Cortex of kidney (tissue), 1 donor: ENCODE measurements at places on chromosomes 13 and 19.

GRCh38 chr13:111401151-111401550 lies 80.7 kb downstream of the TEX29 start:
- no peak for DNase-seq

- no peak for DNase-seq
Observed at GRCh38 chr13:60227158-60227557, 63.4 kb upstream of the DIAPH3 start.

DNA sequence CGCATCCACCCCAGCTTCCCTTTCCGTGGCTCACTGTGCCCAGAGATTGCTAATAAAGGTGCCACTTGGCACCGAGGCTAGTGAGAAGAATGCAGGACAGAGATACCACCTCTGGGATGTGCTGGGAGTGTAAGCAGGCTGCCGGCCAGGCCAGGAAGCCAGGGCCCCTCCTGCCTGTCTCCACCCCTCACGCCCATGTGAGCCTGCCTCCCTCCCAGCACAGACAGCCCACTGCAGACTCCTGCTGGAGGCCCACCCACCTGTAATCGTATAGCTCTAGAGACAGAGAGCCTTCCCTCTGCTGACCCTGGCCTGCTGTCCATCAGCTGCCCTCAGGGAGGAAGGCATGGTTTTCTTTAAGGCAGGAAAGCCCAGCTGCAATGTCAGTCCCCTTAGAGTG lies 13.9 kb downstream of the VSTM2B start:
- DNase-seq: no peak

GRCh38 chr13:111204438-111205177 lies 89.5 kb downstream of the ARHGEF7 start:
- DNase-seq: no peak

GRCh38 chr13:55999709-56000108 lies 1141.0 kb upstream of the PRR20A start:
- DNase-seq: no peak

- DNase-seq: no peak
Observed at GRCh38 chr13:112362021-112362420, 14.1 kb upstream of the SPACA7 start.

DNA sequence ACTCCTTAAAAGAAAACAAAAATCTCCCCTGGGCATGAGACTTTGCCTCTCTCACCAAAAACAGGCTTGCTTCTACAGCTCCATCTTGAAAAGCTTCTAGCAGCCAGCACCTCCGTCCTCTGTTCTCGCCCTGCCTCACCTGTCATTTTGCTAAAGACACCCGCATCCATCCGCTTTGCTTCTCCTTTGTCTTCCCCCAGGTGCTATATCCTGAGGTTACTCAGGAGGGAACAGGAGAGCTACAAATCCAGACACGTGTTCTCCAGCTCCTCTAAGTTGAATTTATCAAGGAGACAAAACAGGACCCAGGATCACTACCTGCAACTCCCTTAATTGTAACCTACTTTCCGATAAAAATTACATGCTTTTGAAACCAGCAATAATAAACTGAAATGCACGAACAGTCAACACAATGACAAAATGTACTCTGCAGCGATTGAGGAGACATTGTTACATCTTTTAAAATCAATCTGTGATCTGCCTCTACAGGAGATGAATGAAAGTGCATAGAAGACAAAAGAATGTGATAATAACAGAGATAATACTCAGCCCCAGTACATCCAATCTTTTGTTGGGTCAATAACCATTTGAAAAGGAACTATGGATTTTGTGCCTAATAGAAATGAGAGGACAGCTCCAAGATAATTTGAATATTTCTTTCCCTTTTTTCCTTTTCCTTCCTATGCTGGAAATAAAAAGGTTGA lies 221.2 kb downstream of the DCLK1 start:
- DNase-seq: no peak

DNA sequence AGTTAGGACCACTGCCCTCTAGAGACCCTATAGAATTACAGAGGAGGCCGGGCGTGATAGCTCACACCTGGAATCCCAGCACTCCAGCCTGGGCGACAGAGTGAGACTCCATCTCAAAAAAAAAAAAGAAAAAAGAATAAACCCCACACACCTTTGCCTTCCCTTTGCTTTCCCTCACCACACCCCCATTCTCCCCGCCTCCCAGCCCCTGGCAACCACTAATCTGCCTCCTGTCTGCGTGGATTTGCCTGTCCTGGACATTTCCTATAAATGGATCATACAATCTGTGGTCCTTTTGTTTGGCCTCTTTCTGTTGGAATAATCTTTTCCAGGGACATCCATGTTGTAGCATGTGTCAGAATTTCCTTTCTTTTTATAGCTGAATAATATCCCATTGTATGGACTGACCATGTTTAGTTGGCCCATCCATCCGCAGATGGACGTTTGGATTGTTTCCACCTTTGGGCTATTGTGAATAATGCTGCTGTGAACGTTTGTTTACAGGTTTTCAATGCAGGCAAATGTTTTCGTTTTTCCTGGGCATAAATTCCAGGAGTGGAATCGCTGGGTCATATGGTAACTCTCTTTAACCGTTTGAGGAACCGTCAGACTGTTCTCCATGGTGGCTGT lies 15.3 kb downstream of the NACC1 start:
- DNase-seq: no peak

GRCh38 chr19:18905513-18906236 lies 9.7 kb upstream of the CERS1 start:
- DNase-seq: no peak

- no peak for DNase-seq
Observed at GRCh38 chr13:27915301-27916207, 4.2 kb upstream of the PDX1 start.

DNA sequence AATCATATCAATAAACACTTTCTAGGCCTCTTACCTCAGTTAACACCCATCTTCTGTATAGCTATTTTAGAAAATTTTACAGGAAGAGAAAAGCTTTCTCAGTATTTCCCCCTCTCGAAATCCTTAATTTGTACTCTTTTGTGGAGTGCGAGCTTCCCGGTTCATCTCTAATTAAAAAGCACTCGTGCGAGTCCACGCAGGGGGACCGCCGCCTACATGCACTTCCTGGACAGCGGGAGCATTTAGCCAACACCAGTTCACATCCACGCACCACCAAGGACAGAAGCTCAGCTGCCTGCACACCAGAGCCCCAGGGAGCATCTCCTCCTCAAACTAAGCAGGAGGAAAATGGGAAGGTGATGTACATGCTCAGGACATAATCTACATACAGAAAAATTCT lies 60.0 kb downstream of the RASA3 start:
- DNase-seq: no peak

GRCh38 chr19:29704562-29705558 lies 10.2 kb downstream of the C19orf12 start:
- no peak for DNase-seq

GRCh38 chr13:73677048-73677601 lies 457.1 kb downstream of the KLF12 start:
- no peak for DNase-seq

GRCh38 chr13:42108217-42108616 lies 59.8 kb downstream of the DGKH start:
- no peak for DNase-seq

DNA sequence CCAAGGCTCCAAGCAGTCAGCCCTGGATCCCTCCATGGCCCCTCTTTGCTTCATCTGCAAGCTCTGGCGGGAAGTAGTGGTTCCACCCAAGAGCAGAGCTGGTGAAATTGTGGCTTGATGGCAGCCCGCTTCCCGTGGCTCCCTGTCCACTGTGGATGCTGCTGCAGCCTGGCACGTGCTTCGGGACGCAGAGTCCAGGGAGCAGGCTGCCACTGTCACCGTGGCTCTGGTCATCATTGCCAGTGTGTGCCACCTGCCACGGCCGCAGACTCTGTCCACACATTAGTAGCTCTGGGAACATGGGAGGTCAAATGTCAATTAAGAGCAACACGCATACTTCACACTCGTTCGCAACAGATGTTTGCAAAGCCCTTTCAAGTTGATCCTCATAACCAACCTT lies 40.8 kb upstream of the RNF17 start:
- no peak for DNase-seq

DNA sequence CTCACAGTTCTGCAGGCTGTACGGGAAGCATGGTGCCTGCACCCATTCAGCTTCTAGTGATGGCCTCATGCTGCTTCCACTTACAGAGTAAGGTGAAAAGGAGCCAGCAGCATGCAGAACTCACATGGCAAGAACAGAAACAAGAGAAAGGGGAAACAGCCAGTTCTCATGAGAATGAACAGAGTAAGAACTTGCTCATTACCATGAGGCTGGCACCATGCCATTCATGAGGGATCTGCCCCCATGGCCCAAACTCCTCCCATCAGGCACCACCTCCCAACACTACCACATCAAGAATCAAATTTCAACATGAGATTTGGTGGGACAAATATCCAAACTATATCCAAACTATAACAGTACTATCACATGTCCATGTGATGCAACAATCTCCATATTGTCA lies 72.1 kb downstream of the KATNAL1 start:
- DNase-seq: no peak

GRCh38 chr19:50178320-50178719 lies 15.2 kb upstream of the IZUMO2 start:
- DNase-seq: no peak

GRCh38 chr19:6039566-6040225 lies 61.8 kb upstream of the RANBP3 start:
- no peak for DNase-seq

GRCh38 chr13:74922963-74923362 lies 559.0 kb downstream of the TBC1D4 start:
- DNase-seq: no peak

GRCh38 chr13:106996867-106997618 lies 429.1 kb upstream of the ARGLU1 start:
- DNase-seq: no peak

DNA sequence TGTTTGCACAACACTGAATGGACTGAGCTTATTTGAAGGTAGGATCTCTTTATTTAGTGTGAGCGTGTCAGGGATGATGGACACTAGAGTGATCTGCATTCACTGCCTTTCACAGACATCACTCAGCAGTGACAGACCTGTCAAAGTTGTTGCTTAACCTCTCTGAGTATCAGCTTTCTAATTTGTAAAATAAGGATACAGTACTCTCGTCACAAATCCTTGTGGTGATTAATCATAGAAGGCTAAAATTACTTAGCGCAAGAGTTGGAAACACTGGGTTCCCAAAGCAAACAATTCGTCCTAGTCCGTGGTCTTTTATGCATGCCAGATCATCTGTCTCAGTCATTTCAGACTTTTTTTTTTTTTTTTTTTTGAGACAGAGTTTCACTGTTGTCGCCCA lies 16.6 kb downstream of the CARD8 start:
- DNase-seq: no peak

- DNase-seq: no peak
Observed at GRCh38 chr13:44919104-44919804, 70.0 kb downstream of the NUFIP1 start.

GRCh38 chr13:48234566-48235340 lies 1.7 kb downstream of the ITM2B start:
- no peak for DNase-seq

GRCh38 chr13:78045916-78046315 lies 127.3 kb upstream of the EDNRB start:
- DNase-seq: no peak

- DNase-seq: no peak
Observed at GRCh38 chr13:114089751-114090400, 42.5 kb downstream of the RASA3 start.

GRCh38 chr13:52600666-52601065 lies 41.6 kb upstream of the HNRNPA1L2 start:
- DNase-seq: no peak

DNA sequence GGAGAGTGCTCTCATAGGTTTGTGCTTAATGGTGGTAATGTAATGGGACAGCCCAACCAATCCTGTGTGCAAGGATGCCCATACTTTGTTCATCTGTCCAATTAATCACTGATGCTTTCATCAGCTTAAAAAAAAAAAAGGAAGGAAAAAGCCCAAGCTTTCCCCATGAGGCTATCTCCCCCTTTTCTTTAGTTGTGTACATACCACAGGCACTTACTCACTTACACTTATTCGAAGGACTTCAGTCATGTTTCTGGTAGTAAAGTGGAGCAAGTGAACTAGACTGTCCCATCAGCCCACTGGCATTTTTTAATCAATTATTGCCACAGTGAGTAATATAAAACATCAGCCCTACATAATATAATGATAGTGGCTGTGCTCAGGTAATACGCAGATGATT lies 183.5 kb upstream of the UFM1 start:
- no peak for DNase-seq

GRCh38 chr13:48594096-48594815 lies 59.5 kb upstream of the CYSLTR2 start:
- DNase-seq: no peak

DNA sequence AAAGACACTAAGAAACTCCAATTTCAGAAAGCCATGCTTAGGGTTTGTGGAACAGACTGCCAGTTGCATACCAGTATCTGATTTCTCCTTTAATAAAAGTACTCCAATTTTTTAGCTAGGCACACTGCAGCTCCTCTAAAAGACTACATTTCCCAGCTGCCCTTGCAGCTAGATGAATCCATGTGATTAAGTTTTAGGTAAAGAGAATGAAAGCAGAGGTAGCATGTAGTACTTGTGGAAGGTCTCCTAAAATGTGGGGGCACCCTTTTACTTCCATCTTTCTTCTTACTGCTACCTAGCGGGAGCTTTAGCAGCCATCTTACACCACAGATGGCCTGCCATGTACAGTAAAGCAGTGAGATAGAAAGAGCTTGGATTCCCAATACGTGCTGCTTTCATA lies 33.0 kb upstream of the TSC22D1 start:
- no peak for DNase-seq

GRCh38 chr13:109625156-109625555 lies 161.2 kb downstream of the IRS2 start:
- no peak for DNase-seq

DNA sequence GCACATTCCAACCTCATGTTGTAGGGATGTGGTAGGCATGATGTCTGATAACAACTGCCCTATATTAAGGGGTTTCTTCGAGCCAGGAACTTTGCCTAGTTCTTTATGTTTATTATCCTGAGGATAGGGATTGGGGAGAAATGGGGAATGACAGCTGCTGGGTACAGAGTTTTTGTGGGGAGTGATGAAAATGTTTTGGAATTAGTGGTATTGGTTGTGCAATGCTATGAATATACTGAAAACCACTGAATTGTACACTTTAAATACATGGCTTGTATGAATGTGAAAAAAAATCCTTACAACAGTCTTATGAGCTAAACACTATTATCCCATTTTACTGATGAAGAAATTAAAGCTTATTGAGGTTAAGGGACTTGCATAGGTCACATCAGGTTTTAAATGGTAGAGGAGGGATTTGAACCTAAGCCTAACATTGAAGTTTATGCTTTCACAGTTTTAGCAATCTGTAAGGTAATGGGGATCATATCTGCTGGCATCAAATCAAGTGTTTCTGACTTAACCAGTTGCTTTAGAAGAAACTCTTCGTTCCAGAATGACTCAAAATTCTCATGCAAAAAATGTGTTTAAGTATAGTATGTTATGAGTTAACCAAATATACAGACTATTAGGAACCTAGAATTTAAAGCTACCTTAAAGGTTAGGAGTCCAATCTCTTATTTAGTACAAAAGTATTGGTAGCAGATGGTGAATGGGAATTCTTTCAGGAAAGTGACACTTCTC lies 61.4 kb downstream of the ERCC5 start:
- DNase-seq: no peak

- no peak for DNase-seq
Observed at GRCh38 chr13:105343134-105343806, 1192.2 kb downstream of the EFNB2 start.

GRCh38 chr19:41903193-41903953 lies 20.4 kb downstream of the ARHGEF1 start:
- no peak for DNase-seq

- DNase-seq: no peak
Observed at GRCh38 chr13:113901231-113901630, 37.4 kb upstream of the GAS6 start.
